ENCODE measurements at places on chromosomes 11 and 22.

GRCh38 chr11:110614031-110614430 is 98.2 kb downstream of the ARHGAP20 start:
- no peak for DNase-seq

- DNase-seq, result no peak
Observed at GRCh38 chr11:75233754-75234172, 6.8 kb upstream of the TPBGL start.

DNA sequence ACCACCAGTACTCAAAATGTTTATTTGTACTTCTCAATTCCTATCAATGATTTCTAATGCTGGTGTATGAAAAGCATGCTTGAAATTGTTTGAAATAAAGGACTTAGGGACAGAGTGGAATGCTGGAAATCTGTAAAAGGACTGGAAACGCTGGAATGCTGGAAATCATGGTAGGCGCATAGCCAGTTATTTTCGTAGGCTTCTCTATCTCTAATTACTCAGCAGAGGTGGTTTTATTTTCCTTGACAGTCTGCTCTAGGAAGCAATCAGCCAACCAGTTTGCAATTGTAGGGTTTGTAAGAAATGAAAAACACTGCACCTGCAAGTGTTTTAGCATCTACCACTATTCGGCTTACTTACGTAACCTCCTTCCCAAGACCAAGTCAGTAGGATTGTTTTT is 788 bp downstream of the LIN7C start:
- DNase-seq, result no peak

DNA sequence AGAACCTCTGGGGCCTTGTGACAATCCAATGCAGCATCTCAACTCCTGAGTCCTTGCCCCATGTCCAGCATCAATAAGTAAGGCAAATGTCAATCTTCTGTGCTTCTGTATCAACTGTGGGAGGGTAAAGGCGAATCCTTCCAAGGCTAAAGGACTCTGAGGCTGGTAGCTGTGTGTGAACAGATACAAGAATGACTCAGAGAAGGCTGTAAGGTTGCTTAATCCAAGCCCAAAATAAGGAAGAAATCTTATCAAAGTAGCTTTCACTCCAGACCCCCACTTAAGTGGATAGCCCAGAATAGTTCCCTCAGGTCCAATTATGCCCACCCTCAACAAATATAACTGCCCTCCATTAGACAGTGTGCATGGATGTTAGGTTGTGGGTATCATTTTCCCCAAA is 28.1 kb upstream of the SCGB1A1 start:
- DNase-seq, result no peak

- DNase-seq, result no peak
Observed at GRCh38 chr22:26565889-26566288, 24.0 kb downstream of the TPST2 start.

DNA sequence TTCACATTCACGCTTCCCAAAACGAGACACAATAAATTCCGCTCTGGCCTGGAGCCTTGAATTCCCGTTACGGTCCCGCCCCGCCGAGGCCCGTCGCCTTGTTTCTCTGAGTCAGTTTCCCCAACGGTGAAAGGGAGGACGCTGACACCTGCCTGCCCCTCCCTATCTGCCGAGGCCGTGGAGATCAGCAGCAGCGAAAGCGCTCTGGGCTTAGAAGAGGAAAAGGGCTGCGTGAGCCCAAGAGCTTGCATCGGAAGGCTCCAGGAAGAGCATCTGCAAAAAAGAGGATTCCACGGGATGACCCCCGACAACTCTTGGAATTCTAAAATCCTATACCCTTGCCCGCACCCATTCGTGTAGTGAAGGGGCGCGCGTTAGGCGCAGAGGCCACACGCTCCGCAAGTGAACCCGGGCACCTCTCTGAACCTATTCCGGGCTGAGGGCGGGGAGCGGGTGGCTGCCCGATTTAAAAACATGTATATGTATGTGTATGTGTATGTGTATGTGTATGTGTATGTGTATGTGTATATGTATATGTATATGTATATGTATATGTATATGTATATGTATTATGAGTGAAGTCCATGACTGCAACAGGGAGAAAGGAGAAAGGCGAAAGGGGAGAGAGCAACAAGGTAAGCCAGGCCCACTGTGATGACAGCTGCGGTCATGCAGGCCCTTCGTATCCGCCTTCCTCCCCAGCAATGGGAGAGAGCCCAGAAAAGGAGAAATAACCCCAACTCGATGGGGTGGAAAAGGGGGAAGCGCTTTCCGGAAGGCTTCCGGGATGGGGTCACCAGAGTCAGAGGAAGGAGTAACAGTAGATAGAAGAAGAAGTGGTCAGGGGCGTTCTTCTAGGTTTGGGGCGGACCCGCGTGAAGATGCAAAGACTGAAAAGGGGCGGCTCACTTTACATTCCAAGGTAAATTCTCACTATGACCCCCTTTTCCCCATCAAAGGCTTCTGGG is 948 bp upstream of the MRTFA start:
- peak; percentile 56 for DNase-seq
